Stimulated activated naive CD4-positive, alpha-beta T cell (primary cell): ENCODE measurements at places on chromosomes 1 and 21.
A peak's percentile ranks its signal among the peaks of the same experiment; 100 is the strongest.

GRCh38 chr1:228270032-228270431 lies 62.2 kb downstream of the OBSCN start:
- DNase-seq, result no peak

- DNase-seq, result no peak
Observed at GRCh38 chr21:37905291-37905690, 11.0 kb downstream of the KCNJ6 start.

GRCh38 chr1:38022810-38023209 lies 10.3 kb downstream of the UTP11 start:
- no peak for DNase-seq

- no peak for DNase-seq
Observed at GRCh38 chr1:200368556-200368955, 41.3 kb downstream of the ZNF281 start.

DNA sequence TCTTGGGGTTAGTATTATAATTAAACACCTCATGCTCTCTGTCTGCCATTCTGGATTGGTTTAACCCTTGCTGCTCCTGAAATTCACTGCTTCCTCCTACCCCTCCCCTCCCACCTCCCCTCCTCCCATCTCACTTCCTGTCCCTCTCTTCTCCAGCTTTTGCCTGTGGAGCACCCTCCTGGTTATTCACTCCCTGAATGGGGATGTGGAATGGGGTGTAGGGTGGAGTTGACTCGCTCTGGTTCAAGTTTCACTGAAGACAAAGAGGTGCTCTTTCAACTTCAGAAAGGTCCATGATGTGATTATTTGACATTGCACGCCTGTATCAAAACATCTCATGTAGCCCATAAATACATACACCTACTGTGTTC lies 160.5 kb downstream of the PLXNA2 start:
- DNase-seq, result no peak

GRCh38 chr1:163197022-163197421 lies 5.7 kb downstream of the RGS5 start:
- DNase-seq, result no peak

DNA sequence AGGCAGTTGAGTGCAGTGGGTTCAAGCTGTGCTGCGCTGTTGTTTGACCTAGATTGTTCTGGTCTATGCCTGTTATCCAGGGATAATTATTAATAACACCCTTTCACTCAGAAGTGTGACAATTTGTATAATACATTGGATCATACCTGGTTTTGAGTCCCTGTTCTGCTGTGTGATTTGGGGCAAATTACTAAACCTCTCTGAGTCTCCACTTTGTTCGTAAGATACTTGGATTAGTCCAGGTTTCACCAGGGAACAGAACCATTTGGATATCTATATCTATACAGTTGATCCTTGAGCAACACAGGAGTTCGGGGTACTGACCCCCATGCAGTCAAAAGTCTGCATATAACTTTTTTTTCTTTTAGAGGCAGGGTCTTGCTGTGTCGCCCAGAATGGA lies 2.3 kb downstream of the NENF start:
- DNase-seq, result no peak

- no peak for DNase-seq
Observed at GRCh38 chr1:157315544-157315943, 177.3 kb upstream of the ETV3 start.

GRCh38 chr1:47181095-47181954 lies 8.5 kb downstream of the PDZK1IP1 start:
- no peak for DNase-seq

GRCh38 chr21:43303275-43304178 lies 123.4 kb downstream of the SIK1 start:
- no peak for DNase-seq

DNA sequence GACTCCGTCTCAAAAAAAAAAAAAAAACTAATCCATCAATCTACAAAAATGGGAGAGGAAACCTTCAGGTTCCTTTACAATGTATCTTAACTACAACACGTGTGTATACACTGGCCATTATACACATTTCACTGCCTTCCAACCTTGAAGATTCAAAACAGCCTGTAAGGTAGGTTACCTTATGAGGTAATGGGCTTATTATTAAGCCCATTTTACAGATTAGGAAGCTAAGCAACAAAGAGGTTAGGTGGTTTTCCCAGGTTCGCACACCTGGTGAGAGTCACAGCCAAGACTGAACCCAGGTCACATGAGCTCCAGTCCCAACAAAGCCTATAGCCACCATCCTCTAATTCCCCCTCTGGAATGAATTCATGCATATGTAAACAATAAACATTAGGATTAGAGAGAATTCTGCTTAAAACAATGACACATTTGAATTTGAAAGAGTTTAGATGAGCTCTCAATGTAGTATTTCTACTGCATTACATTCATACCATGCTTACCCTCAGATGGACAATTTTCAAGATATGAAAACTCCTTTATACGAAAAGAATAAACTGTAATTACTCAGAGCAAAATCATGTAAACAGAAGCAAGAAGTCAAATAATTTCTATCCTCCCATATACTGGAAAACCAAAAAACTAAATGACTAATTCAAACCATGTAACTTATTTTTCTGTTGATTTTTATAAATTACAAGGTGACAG lies 54.8 kb downstream of the EIF4G3 start:
- no peak for DNase-seq

DNA sequence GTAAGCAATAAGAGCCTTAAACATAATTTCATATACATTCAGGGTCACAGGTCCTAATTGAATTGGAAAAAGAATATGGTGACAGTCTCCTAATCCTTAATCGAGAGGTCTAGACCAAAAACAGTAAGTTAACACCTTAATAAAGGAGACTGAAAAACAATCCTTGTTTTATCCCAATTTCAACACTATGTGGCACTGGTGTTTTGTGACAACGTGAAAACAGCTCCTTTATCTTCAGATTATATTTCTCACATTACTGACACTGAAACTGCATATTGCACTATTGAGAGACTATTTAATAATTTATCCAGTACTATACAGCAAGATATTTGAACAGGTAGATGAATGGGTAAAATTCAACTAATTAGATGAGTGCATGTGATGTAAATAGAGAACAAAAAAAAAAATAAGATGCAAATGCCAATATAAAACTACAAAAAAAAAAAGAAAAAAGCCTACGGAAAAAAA lies 34.1 kb downstream of the TP53BP2 start:
- no peak for DNase-seq

DNA sequence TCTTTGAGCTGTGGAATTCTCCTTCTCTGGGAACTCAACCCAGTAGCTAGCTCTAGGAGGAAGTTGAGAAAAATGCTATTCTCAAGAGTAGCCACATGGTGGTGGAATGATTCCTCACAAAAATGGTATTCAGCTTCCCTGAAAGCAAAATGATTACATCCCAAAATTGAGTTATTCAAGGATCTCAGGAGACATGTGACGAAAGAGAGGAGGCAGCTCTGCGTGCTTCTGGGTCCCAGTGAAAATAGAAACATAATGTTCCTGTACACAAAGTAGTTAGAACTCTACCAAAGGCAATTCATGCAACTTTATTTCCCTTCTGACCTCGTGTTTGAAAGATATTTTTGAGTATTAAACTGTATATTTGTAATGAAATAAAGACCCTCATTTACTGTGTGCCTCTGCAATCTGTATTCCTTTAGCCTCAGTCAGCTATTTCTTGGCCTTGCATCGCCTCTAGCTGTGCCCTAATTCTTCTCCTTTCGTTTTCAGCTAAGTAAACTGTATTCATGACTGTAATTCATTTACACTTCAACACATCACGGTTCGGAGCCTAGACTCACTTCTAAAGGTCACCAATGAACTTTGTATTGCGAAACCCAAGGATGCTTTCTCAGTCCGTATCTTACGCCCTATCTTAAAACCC lies 167.3 kb downstream of the FASLG start:
- DNase-seq, result peak; percentile 20

DNA sequence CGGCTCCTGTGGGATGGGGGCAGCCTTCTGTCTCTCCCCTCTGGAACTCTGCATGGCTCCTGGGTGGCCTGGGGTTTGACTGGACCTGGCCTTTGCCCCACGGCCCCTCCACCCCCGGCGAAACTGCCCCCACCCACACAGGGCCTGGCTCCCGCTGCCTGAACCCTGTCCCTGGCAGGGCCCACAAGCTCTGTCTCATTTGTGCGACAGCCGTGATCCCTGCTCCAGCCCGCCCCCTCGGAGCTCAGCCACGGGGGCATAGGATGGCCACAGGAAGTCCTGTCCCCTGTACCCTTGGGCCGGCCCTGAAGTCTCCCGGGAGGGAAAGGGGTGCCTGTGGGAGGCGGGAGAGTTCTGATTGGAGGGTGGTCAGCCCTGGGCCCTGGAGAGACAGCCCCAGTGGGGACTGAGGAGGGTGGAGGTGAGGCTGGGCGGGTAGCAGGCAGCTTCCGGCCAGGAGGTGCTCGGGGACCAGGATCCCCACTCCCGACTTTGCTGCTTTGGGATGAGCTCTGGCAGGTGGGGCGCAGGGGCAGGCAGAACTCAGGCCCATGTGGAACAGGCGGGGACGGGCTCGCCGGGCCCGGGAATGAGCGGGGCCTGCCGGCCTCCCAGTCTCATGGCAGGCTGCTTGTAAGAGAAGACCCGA lies 45.1 kb downstream of the SLX9 start:
- DNase-seq, result no peak

GRCh38 chr1:26959722-26960624 lies at the start of gene KDF1:
Gene KDF1 (minus strand): TSS chr1:26960468. CDS start chr1:26952380, 8,088 bp downstream.
- DNase-seq, result peak; percentile 39

DNA sequence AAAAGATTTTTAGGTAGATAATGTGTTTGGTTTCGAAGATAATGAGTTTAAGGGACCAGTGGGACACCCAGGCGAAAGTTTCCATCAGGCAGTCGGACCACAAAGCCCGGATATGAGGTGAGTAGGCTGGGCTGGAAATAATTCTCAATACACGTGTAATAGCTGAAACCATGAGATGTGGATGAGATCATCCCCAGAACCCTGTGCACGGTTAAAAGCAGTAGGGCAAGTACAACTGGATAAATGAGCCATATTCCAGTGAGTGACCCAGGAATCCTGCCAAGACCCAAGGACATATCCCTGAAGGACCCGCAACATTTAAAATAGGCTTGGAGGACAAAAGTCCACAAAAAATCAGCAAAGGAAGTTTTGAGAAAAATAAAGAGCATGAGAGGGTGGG lies 21.5 kb upstream of the NHLH2 start:
- no peak for DNase-seq
